ENCODE measurements at places on chromosomes 1 and 21.

DNA sequence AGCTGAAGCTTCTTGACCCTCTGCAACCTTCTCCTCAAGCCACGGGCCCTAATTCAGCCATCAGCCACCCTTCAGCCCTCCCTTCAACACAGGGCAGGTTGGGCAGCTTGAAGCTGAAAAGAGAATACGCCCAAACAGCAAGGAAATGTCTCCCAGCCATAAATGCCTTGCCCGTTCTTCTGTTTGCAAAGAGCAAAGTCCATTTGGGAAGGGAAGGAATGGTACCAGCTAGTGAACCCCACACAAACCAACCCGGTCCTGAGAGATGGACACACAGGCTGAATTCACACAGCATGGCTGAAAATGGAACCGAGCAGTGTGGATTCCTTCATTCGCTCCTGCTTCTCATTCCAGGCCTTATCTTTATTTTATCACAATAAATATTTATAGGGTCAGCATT is 11.5 kb downstream of the PLEKHA6 start:
- DNase-seq, result no peak

GRCh38 chr1:234162661-234163060 is 210.6 kb upstream of the COA6 start:
- no peak for DNase-seq

- DNase-seq, result no peak
Measured at GRCh38 chr1:113217447-113218208, 144.6 kb downstream of the LRIG2 start.

DNA sequence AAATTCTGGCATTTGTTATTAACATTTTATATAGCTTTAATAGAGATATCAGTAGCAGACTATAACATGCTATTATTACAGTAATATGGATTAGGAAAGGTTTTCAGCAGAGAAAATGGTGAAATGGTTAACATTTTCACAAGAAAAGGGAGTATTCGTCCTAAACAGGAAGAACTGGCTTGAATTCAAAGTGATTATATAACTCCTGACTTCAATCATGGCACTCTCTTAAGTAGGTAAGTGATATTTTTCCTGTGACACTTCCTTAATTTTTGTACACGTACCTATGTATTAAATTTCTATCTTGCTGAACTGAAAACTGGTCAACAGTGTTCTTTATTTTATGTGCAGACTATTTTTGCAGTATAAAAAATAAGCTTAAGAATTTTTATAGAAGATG is 67.9 kb upstream of the CNN3 start:
- DNase-seq, result no peak

- no peak for DNase-seq
Measured at GRCh38 chr1:228794810-228795209, 59.5 kb downstream of the RHOU start.

GRCh38 chr1:108962681-108963051 is 618 bp downstream of the CLCC1 start:
- DNase-seq, result no peak

DNA sequence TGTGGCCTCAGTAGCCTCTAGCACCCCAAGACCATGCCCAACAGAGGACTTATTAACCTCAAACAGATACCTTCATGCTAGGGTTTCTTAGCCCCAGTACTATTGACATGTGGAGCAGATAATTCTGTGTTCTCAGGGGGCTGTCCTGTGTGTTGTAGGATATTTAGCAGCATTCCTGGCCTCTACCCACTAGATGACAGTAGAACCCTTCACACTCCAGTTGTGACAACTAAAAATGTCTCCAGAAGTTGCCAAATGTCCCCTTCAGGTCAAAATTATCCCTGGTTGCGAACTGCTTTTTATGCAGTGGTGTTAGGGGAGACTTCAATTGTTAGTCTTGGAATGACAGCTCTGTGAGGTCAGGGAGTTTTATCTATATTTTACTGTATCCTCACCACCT is 8.1 kb downstream of the KAZN start:
- DNase-seq, result no peak

DNA sequence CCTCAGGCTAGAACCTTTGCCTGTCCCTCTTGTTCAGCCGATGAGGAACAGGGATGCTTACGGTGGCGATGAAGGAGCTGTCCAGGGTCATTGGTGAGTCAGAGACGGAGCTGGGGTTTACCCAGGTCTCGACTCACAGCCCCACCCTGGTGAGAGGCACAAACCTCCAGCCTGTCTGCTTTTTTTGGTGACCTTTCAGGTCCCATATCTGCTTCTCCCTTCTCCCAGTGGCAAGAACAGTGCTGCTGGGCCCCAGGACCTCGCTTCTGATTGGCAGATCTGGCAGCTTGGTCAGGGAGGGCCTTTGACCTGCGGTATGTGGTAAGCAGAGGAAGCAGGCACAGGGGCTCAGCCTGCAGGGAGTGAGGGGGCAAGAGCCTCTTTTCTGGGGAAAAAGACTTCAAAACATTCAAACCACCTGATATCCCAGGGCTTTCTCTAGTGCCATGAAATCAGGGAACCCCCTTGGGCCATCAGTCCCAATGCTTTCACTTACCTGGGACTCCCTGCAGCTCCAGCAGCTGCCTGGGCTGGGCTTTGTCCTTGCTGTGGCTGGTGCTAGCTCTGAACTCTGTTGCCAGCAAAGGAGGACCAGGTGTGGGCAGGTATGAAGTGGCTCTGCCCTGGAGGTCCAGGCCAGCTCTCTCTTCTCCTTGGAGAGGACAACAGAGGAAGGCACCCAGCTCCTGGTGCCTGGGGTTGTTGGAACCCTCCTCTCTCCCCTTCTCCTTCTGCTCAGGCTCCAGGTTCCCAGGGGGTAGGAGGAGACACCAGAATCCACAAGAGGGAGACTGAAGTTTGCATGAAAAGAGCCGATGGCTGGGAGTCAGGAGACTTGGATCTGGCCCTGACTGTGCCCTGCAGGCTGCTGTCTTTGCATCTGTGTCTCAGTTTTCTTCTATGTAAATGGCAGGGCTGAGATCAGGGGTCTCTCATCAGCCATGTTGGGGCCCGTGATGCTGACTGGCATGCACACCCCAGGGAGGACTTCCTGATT is 41.4 kb downstream of the TRIM62 start:
- no peak for DNase-seq

GRCh38 chr1:11157867-11158266 is 31.3 kb upstream of the ANGPTL7 start:
- no peak for DNase-seq

GRCh38 chr1:23673086-23673813 is 18.4 kb upstream of the RPL11 start:
- DNase-seq, result no peak

- no peak for DNase-seq
Measured at GRCh38 chr1:7187112-7187493, 401.8 kb downstream of the CAMTA1 start.

DNA sequence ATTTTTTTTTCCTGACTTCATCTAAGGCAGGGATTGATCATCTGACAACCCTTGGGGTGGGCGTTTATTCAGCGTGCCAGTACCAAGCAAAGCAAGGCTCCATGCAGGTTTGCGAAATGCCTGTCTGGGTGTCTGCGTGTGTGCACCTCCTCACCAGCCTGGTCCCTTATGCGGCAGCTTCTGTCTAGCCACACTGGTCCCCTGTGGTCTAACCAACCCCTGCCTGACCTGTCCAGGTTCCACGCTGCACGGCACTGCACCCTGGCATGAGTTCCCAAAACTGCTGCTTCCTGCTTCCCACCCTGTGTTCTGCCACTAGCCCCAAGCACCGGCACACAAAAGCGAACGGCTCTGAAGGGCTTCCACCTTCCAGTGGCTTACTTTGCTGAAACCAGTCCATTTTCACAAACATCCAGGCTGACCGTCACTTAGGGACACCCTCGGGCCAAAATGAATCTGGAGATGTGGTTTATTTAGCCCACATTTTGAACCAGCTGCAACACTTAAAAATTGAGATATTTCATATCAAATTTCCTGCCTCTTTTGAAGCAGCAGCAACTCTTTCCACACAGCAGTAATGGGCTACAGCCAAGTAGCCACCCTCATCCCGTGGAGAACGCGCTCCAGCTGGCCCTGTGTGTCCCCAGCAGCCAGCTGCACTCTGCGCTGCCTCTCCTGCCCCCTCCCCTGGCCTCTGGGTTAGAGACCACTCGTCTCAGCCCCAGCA is 55.7 kb downstream of the HLCS start:
- DNase-seq, result peak; percentile 11

DNA sequence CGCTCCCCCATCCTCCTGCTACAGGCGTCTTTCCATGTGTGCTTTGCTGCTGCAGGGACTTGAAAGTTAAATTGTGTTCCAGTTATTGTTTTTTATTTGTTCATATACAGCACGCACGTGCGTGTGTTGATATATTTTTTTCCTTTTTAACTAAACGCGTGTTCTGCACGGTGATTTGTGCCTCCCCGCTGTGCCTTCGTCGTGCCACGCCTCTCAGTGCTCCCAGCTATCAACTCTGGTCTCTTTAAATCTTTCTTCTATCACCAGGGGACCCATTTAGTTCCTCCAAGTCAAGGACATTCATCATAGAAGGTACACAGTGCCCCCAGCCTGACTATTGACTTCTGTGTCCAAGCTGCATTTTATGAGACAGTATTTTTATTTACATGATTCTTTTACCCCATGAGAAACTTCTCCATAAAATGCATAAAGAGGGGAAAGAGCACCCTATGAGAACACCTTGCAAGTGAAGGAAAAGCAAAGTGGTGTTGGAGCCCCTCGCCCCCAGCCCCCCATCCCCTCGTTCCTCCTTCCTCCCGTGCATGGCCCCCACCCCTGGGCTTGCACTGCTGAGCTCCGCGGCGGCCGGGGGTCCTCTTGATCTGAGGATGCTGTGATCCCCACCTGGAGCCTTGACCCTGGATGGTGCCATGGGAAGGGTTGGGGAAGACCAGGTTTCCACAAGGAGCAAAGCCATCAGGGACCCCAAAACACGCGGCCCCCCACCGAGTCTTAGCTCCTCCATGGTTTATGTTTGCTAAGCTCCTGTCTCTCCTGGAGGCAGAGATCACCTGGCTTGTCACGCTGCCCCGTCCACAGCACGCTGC is 45.5 kb downstream of the KCNAB2 start:
- no peak for DNase-seq

DNA sequence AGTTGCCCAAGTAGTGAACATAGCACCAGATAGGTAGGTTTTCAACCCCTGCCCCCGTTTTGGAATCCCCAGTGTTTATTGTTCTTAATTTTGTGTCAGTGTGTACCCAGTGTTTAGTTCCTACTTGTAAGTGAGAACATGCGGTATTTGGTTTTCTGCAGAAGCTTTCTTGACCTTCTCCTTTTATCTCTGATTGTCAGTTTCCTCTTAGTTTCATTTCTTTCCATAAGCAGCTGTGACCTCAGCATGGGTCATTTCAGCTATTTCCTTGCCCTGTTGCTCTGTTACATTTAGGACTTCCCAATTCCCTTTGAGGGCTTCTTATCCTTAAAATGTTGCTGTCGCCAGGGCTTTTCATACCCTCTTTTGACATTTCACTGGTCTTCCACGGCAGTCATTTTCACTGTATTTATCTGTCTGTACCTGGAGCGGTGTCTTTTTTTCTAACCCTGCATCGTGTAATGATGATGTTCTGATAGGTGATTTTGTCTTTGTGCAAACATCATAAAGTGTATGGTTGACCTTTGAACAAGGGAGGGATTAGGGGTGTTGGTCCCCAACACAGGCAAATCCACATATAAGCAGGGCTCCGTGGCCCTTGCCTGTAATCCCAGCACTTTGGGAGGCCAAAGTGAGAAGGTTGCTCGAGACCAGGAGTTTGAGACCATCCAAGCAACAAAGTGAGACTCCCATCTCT is 15.0 kb downstream of the ITSN1 start:
- no peak for DNase-seq

DNA sequence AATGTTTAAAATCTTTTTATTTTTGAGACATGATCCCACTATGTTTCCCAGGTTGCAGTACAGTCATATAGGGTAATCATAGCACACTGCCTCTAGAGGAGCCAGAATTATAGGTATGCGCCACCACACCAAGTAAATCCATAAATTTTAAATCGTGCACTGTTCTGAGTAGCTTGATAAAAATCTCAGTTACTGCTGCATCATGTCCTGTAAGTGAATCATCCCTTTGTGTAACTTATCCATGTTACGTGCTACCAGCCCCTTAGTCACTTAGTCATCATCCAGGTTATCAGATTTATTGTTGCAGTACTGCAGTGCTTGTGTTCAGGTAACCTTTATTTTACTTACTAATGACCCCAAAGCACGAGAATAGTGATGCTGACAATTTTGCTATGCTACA is 1770.9 kb downstream of the BRINP3 start:
- DNase-seq, result no peak

DNA sequence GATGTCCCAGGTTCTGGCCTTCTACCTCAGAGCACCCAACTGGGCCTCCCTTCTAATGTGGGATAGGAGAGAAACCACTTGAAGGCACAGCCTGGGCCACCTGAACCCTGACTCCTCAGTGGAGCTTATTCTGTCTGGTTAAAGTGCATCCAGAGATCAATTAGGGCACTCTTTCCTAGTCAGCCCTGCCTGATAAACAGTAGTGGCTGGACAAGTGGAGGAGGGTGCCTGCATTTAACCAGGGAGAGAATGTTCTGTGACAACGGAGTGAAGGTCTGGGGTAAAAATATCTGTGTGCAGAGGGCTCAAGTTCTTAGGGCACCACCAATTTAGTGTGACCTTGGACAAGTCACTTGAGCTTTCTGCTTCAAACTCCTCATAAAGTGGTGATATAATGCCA is 101.8 kb downstream of the FAM78B start:
- no peak for DNase-seq

- no peak for DNase-seq
Measured at GRCh38 chr1:33670567-33670966, 193.3 kb upstream of the HMGB4 start.

- DNase-seq, result no peak
Measured at GRCh38 chr21:25859235-25859929, 124.6 kb downstream of the GABPA start.

GRCh38 chr1:62407398-62408009 is 29.3 kb upstream of the USP1 start:
- no peak for DNase-seq

- no peak for DNase-seq
Measured at GRCh38 chr1:70204600-70204999, 779 bp downstream of the LRRC40 start.

DNA sequence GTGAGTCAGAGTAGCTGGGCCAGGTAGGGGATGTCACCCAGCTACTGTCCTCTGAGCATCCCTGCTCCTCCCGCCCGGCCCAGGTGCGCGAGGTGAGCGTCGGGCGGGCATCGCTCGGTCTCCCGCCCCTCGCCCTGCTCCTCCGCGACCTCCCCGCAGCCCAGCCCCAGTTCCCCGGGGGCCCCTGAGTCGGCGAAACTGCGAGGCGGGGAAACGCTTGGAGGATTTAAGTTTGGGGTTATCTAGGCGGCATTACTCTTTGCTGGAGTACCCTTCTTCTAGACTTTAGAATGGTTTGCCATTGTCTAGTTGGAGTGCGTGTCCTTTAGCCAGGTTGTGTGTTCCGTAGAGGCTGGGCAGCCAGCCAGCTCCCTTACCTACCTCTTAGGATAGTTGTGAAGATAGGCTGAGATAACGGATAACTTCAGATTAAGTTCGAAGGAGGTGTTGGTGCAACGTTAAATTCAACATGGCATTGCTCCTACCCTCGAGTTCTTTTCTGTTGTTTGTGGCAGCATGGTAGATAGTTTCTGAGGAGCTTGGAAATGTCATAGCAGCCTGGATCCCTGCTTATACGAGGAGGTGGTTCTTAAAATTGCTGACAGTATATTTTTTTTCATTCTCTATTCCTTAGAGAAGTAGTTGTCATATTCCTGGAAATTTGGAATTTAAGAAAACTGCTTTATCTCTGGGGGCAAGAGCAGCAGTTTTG is 697 bp downstream of the AGO3 start:
- no peak for DNase-seq

GRCh38 chr1:174968750-174969244 is 30.9 kb upstream of the CACYBP start:
- DNase-seq, result no peak

GRCh38 chr1:64701071-64701470 is 43.8 kb upstream of the RAVER2 start:
- no peak for DNase-seq

- no peak for DNase-seq
Measured at GRCh38 chr1:14725695-14726094, 127.2 kb downstream of the KAZN start.
